Adrenal gland (tissue), 19 donors: ENCODE measurements at places on chromosomes 11 and 22. TPM values are rescaled to one million over a fixed set of nuclear protein-coding genes. Genes with fewer than 3 reads are reported as not detected.

The PHF21A gene
- 28.4 TPM for total RNA-seq

The CCT8L2 gene
- not detected for total RNA-seq

- no peak for DNase-seq
These were observed 5.5 kb downstream of the TCIRG1 start for GRCh38 chr11:68044145-68044813.

The OR8G5 gene
- not detected for total RNA-seq

DNA sequence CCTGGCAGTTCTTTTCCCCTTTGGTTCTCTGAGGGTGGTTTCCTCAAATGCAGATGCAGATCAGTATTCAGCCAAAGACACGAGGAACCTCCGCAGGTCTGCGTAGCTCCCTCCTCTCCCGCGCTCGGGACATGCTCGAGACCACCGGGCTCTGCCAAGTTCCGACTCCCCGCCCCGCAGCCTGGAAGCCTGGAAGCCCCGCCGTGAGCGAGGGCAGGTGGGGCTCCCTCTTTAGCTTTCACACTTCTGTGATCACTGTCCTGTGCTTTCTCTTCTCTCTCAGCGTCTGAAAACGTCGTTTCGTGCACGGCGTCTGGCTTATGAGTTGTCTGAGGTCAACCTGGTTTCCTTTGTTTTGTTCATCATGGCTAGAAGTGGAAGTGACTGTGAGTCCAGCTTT is 26.6 kb downstream of the ZBED4 start:
- DNase-seq = no peak

DNA sequence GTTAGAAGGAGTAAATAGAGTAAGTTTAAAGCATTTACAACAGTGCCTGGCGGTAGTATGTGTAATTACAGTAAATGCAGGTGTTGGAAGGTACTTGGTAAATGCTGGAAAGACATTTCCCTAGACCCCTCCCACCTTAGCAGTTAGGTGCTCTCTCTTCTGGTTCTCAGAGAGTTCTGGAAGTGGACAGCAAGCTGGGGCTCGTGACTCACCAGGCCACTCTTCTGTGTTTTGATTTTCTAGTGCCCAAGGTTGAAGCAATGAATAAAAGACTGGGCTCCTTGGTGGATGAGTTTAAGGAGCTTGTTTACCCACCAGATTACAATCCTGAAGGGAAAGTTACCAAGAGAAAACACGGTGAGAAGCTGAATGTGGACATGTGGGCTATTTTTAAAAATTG is 27.6 kb downstream of the SNU13 start:
- peak; percentile 70 for DNase-seq

The ANGPTL5 gene
- total RNA-seq = not detected

The PARVA gene
- total RNA-seq = 27.0 TPM

The RCN1 gene
- 141 TPM for total RNA-seq

DNA sequence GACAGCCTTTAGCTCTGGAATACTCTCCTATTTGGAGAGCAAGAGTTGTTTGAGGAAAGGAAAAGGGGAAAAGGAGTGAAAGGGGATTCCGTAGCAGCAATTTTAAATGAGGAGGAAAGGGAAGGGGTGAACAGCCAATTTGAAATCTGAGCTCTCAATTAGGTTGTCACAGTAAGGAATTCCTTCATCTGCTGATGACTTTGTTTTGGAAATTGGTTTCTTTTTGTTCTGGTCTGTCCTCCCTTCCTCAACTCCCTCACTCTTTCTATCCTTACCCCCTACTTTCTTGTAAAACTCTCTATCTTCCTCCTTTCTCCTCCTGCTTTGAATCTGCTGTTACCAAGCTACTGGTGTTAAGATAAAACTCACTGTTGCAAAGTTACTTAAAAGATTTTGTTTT is 1155.6 kb downstream of the DLG2 start:
- no peak for DNase-seq

DNA sequence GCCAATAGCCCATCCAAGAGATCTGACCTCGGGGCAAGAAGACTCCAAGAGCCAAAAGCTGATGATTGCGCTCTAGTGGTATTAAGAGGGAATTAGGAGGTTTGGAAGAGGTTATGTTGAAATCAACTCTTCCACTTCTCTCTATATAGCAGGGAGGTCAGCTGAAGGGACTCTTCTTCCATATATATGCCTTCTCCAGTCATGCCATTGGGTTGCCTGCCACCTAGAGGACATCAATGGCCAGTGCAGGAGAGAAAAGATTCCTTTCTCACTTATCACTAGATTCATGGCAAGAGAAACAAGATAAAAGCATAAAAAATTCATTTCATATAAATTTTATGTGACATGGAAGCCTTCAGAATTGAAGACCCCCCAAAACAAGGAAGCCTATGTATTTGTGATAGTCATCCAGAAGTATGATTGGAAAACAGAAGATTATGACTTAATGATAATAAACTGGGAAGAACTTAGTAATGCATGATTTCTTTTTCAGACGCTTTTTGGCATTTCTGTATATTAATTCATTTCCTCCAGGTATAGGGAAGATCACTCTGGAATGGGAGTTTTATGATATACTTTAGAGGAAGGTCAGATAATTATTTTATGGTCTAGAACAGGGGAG is 435.1 kb upstream of the DDI1 start:
- DNase-seq = peak; percentile 52

The TMEM45B gene
- total RNA-seq = 1.4 TPM

The STK33 gene
- 11.3 TPM for total RNA-seq

DNA sequence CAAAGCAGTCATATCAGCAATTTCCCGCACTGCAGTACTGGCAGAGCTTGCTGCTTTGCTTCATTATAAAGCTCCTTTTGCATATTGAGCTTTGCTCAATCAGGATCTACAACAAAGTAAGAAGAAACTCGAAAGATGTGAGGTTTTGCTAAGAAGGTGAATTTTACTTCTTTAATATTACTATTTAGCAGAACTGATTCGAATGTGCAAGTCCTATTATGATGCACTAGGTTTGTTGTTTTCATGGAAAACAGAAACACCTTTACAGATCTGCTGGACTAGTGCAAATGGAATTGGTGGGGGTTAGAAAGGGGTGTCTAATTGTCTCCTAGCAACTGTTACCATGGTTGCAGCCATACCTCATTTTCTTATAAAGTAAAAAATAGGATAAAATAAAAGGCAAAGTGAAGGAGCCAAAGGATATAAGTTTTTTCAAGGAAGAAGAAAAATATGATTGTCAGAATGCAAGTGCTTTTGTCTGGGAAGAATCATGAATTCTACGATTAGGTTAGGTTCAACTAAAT is 153.2 kb downstream of the MSANTD4 start:
- DNase-seq = no peak

DNA sequence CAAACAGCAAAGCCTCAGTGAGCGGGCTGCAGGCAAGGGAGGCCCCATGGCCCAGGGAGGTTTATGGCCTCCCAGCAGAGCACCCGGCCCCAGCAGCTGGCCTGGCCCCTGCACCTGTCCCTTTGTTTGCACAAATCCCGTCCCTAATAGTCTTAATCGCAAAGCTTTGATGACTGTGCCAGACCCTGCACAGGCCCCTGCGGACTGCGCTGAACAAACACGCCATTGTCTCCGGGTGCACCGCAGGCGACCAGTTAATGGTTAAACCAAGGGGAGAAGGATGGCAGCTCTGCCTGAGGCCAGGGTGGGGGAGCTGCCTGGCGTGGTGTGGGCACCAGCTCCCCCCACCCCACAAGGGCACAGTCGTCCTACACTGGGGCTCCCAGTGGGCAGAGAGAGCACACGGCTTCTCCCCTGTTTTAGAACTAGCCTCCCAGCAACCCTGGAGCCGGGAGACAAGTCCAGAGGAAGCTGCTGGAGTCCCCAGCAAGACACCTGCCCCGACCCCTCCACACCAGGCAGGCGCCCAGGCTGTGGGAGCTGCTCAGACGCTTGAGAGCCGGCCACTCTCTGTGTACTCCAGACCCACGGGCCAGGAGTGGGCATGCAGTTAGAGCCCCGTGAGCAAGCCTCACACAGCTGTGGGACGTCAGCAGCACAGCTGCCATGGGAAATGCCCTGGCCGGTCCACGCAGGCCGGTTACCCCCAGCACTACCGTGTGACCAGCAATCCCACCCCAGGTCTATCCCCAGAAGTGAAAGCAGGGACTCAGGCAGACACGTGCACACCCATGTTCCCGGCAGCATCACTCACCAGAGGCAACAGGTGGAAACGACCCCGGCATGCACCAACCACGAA is 39.7 kb upstream of the TH start:
- no peak for DNase-seq

The RBMXL2 gene
- not detected for total RNA-seq

The PACSIN3 gene
- 111 TPM for total RNA-seq

The PGA4 gene
- 4.3 TPM for total RNA-seq

DNA sequence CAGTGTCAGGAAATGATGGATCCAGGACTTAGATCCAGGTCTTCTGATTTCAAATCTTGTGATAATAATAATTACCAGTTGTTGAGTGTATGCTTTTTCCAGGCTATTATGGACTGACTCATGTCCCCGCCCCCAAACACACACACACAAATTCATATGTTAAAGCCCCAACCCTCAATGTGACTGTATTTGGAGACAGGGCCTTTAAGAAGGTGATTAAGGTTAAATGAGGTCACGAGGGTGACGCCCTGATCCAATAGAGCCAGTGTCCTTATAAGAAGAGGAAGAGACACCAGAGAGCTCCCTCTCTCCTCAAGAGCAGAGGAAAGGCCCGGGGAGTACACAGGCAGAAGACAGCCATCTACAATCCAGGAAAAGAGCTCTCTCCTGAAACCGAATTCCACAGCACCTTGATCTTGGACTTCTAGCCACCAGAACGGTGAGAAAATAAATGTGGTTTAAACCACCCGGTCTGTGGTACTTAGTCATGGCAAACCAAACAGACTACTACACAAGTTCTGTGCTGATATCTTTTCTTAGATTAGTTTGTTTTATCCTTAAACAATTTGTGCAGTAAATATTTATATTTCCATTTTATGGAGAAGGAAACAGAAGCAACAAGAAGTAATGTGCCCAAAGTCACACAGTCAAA is 8.2 kb downstream of the TMPRSS5 start:
- no peak for DNase-seq

- no peak for DNase-seq
These were observed 191.8 kb upstream of the E2F8 start for GRCh38 chr11:19432370-19433061.

The CD3G gene
- total RNA-seq = 1.3 TPM

GRCh38 chr11:36510594-36510942 is 496 bp upstream of the TRAF6 start:
- no peak for DNase-seq

The MOGAT2 gene
- total RNA-seq = 0.11 TPM

- DNase-seq = no peak
These were observed 45.0 kb downstream of the OR4C6 start for GRCh38 chr11:55707029-55707428.

GRCh38 chr11:93718057-93718563 is 23.2 kb downstream of the TAF1D start:
- DNase-seq = no peak

GRCh38 chr11:9210224-9210921 is 54.8 kb downstream of the DENND5A start:
- no peak for DNase-seq

The TRIM6 gene
- total RNA-seq = 5.3 TPM

DNA sequence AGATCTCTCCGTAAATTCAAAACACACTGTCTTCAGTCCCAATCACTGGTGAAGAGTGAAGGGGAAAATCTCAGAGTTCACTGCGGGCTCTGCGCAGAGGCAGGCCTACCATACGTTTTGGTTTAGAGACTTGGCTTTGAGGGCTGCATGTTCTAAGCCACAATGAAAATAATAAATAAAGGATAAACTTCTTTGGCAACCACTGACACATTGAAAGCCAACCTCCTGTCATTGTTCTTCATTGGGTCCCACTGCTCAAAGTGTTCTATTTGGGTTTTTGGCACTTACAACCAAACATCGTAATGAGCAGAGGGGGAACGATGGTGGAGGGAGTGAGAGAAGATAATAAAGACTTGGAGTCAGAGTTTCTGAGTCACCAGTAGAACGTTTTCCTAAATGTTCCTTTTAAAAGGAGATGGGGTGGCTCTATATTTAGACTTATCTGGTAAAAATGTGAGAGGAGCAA is 472.9 kb downstream of the SOX6 start:
- no peak for DNase-seq

DNA sequence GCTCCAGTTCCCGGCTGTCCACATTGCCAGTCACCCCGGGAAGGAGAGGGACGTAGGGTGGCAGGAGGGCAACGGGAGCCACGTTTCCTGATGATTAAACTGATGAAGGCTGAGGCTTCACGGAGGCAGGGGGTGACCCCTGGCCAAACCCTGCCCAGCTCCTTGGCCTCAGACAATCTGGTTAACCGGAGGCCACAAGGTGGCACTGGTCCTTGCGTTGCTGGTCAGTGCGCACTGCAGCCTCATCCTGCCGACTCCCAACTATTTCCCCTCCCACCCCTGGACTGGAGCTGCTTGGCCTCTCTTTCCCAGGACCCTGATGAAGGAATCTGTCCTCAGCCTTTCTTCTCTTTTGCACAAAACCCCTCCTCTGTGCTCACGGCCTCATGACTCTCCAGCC is 75.3 kb downstream of the PDE2A start:
- peak; percentile 64 for DNase-seq

The YPEL1 gene
- total RNA-seq = 3.0 TPM

DNA sequence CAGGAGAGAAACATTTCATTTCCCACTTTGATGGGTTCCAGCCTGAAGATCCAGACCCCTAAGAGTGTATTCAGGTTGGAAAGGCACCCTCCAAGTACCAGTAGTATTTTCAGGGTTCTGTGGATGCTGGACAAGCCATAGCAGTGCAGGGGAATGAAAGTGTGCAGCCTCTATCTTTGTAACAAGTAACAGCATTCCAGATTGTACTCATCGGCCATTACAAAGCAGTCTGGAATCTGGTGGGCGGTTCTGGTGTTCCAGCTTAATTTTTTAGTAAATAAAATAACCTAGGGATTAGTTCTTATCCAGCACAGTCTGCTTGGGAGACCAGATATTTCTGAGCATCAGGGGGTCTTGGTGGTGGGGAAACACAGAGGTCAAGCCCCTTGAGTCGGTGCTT is 22.6 kb downstream of the APLNR start:
- DNase-seq = no peak

DNA sequence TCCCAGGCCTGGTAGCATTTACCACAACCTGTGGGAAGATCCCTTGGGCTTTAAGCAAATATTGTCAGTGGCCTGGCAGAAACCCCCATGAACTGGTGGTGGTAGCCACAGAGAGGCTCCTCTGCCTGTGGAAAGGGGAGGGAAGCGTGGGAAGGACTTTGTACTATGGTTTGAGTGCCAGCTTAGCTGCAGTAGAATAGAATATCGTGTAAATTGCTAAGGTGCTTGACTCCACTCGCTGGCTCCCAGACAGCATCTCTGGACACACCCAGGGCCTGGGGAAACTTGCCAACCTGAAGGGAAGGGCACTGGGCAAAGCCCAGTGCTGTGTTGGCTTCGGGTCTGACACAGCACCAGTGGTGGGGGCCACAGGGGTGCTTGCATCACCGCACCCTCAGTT is 52.6 kb downstream of the XRRA1 start:
- DNase-seq = no peak
